ENCODE measurements at places on chromosomes 12 and 14.

DNA sequence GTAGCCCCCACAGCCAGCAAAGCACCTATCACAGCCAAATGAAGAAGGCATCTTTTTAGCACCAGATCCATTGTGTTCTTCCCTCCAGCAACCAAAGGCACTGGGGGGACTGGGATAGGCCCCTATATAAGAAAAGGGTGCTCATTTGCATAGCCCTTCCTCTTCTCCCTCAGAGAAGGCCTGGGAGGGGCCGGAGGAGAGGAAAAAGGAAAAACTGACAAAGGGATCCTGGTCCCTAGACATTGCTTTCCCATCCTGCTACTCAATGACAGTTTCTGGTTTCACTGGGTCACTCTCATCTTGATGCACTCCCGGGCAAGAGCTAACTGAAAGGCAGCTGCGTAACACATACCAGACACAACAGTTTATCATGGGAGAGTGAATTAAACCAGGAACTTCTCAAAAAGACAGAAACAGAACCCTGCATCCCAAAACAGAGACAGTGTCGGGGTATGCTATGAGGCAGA lies at the start of gene PMEL:
PMEL (minus strand) TSS at position 102 of the 467 bp plus-strand sequence; CDS start at position 71, 31 bp downstream.
- no peak for DNase-seq

- no peak for DNase-seq
Measured at GRCh38 chr14:22613736-22614239, 15.7 kb downstream of the ABHD4 start.

- no peak for DNase-seq
Measured at GRCh38 chr12:28709986-28710685, 438.9 kb upstream of the FAR2 start.

DNA sequence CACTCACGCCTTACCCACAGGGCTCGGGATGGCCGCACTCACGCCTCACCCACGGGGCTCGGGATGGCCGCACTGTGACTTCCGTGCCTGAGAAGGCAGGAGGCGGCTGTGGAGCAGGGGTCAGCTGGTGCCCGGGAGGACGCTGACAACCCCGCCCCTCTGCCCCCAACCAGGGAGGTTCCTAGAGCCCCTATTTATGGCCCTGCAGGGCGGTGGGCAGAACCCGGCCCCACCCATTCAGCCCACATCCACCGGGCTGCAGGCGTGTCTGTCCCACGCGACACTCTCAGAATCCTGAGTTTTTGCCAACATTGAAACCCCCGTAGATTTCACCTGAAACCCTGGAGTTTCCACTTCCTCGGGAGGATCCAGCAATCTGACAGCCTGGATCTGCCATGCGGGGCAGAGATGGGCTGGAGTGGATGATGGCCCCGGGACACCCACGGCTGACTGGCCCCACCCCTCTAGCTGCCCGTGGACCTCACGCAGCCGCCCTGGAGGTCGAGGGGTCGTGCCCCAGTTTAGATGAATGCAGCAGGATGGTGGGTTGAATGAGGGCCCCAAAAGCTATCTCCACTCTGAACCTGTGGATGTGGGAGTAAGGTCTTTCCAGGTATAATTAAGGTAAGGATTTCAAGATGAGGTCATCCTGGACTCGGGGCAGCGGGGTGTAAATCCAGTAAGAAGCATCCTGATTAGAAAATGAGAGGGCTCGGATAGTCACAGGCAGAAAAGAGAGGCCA lies 20.4 kb downstream of the GALNT9 start:
- no peak for DNase-seq

- DNase-seq, result no peak
Measured at GRCh38 chr12:128592220-128592744, 231.5 kb downstream of the SLC15A4 start.

- DNase-seq, result no peak
Measured at GRCh38 chr12:43198608-43199007, 353.4 kb downstream of the ADAMTS20 start.

DNA sequence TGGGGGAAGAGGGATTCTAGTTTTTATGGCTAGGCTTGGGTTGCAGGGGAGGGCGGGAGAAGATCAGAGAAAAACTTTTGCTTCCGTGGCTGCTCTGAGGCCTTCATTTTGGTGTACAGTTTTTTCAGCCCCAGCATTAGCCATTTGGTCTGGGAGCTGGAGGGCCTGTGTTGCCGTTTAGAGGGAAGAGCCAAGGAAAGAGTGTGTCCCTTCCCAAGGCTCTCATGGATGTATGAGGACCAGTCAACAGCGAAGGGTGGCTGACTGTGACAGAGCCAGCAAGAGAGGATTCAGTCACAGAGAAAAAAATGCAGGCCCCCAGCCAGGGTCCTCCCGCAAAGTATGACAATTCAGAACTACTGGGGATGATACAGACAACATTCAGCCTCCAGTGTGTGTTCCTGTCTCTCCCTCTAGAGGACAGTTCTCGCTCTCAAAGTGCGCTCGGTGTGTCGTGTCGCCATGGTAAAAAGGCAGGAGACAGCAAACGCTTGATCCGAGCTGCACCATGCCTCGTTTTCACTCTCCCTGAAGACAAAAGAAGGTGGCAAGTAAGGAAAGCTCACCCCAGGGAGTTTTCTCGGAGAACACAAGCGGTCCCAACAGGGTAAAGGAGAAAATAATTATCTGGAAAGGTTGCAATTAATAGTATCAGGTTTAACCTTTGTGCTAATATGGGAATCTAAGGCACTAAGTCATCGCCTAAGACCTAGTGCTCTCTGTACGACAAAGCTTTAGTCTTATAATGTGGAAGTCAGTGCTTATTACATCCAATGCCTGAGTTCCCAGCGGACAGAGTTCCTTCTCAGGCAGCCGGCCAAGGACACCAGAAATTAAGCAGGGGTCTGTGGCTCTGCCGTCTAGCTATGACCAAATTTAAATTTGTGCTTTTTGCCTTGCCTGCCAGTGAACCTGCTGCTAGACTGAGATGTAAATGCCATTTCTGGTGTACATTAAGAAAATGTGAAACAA lies 157.3 kb upstream of the PLXNC1 start:
- no peak for DNase-seq

DNA sequence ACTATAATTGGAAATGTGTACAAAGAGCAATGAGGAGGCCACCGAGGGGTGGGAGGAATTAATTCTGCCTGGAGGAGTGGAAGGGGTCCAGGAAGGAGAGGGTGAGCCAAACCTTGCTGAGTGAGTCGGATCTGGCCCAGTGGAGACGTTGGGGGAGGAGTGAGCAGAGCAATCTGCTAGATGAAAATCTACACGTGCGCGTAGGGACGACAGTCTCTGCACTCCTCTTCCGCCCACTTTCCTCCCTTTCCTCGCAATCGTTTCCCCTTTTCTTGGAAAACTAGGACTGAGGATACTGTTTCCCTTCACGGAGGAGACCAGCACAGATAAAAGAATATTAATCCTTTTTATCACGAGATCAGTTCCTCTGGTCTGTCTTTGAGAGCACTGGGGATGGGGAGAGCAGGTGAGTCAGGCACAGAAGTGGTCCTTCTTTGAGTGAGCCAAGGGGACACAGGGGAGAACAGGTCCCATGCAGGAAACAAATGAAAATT lies 2.9 kb upstream of the NAB2 start:
- no peak for DNase-seq

DNA sequence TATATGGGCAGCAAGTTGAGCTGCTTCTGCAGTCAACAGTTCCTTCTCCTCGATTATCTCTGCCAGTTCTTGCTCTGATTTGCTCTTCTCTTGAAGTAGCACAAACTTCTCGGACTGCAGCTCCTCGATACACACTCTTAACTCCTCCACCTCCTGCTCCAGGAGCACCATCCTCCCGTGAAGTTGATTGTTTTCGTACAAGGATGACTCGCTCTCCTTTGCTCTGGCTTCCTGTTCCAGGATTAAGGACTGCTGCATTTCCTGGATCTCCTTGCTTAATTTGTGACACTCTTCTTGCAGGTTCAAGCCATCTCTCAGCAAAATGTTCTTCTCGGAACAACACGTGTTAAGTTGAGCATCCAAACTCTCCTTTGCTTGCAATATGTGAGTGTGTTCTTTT lies 56.2 kb upstream of the VPS33A start:
- DNase-seq, result no peak

GRCh38 chr12:105485921-105486320 lies 155.4 kb downstream of the C12orf75 start:
- no peak for DNase-seq

- DNase-seq, result peak; percentile 72
Measured at GRCh38 chr14:89955022-89955744, 544 bp upstream of the TDP1 start.

GRCh38 chr12:117844114-117844830 lies 124.5 kb downstream of the KSR2 start:
- DNase-seq, result no peak

GRCh38 chr12:106791531-106791930 lies 17.0 kb downstream of the RIC8B start:
- DNase-seq, result no peak

- DNase-seq, result no peak
Measured at GRCh38 chr12:29171421-29172258, 22.6 kb downstream of the FAR2 start.

GRCh38 chr14:51341338-51341737 lies 101.3 kb downstream of the TMX1 start:
- DNase-seq, result no peak

GRCh38 chr12:122421187-122421820 lies 1.2 kb downstream of the CLIP1 start:
- DNase-seq, result no peak

- DNase-seq, result no peak
Measured at GRCh38 chr14:61838661-61839245, 76.5 kb downstream of the SNAPC1 start.

DNA sequence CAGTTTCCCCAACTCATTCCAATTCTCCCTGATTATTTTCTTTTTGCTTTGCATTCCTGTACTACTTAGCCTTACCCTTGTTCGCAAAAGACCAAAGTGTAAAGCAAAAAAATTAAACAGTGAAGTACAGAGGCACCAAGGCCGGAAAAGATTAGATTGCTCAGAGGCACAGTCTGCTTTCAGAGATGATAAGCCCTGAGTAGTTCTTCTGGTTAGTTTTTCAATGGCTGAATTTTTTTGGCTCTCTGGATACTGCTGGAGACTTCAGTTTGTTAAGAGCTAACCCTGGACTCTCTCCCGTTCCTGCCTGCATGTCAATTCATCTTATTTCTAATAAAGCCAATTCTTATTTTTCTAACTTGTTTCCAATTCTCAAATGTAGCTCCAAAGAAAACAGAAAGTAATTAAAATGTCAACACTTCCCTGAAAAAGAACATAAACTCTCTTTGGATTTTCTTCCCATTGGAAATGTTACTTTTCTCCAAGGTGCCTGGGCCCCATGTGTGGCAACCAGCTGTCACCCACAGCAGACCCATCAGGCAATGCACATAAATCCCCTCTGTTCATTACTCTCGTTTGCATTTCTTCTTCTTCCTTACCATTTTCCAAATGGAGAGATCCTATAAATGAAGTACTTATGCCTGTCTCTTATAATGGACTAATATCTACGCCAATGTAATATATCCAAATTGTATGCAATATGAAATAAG lies 142.8 kb downstream of the BTG1 start:
- no peak for DNase-seq

DNA sequence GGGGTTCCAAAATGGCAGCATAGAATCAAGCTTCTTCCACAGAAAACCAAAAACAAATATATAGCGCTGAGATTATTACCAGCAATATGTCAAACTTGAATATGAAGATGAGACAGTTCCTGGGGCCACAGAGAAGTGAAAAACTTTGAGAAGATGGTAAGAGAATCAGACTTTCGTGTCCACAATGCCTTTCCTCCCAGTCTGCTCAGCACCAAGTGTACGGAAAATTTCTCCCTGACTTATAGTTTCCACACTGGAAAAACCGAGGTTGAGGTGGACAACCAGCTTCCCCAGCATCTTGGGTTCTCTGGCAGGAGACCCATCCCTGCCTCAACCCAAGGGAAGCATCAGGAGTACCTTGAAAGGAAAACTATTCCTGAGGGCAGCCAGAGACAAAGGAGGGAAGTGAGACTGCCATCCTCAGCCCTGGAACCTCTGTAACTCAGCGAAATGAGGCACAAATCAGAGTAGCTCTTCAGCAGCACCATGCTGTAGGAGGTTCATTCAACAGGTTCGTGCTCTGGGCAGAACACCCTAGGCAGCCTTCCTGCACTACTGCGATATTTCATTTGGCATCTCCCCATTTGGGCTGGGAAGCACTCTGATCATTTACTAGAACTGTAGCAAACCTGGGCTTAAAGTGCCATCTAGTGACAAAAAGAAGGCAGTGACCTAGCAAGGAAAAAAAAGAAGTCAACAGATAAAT lies 52.4 kb upstream of the CAPRIN2 start:
- DNase-seq, result peak; percentile 91

DNA sequence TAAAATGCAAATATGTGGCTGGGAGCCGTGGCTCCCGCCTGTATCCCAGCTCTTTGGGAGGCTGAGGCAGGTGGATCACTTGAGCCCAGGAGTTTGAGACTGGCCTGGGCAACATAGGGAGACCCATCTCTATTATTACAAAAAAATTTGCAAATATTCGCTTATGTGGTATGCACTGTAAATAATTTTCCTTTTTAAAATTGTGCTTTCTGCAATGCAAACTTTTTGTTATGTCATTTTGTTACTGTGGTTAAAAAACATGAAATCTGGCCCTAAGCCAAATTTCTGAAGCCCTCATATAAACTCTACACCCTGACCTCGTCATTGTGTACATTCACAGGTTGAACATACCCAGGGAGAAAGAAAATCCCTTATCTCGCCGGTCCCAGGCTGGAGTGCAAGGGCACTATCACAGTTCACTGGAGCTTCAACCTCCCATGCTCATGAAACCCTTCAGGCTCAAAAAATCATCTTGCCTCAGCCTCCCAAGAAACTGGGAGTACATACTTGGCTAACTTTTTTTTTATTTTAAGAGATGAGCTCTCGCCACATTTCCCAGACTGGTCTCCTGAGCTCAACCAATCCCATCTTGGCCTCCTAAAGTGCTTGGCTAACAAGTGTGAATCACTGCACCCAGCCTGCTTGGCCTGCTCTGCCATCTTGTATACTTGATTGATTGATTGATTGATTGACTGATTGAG lies 24.7 kb downstream of the TRAPPC6B start:
- no peak for DNase-seq

DNA sequence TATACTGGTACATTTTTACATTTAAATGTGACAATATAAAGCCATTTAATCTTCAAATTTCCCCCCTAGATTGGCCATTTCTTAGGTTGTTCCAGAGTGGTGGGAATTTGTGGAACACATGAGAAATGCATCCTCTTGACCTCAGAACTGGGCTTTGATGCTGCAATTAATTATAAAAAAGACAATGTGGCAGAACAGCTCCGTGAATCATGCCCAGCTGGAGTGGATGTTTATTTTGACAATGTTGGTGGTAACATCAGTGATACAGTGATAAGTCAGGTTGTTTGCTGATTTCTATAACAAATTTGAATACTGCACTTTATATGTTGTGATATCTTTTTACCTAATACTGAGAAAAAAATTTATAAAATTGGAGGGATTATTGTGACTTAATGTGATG lies 7.6 kb upstream of the ZNF410 start:
- DNase-seq, result no peak

- DNase-seq, result no peak
Measured at GRCh38 chr12:119128527-119128926, 50.2 kb upstream of the HSPB8 start.

DNA sequence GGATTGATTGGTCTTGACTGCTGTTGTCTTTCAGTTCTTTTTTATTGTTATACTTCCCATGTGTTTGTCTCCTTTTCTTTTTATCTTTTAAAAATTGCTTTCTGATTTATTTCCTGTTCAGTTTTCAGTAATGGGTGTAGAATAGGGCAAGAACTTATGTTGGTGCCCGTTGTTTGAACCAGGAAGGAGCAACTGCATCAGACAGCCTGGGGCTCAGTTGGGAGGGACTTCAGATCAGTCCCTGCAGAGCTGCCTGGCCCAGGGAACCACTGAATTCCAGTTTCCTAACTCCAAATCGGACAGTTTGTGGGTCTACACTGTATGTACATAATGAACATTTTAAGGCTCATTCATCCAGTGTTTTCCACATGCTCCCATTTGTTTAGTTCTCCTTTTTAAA lies 64.9 kb downstream of the FBXO34 start:
- DNase-seq, result no peak

Measured in NCI-H1694 treated with DMSO at 0.1 percent for 48 hours (cell line).